MCF 10A (cell line): ENCODE measurements at places on chromosomes 3 and 15.

DNA sequence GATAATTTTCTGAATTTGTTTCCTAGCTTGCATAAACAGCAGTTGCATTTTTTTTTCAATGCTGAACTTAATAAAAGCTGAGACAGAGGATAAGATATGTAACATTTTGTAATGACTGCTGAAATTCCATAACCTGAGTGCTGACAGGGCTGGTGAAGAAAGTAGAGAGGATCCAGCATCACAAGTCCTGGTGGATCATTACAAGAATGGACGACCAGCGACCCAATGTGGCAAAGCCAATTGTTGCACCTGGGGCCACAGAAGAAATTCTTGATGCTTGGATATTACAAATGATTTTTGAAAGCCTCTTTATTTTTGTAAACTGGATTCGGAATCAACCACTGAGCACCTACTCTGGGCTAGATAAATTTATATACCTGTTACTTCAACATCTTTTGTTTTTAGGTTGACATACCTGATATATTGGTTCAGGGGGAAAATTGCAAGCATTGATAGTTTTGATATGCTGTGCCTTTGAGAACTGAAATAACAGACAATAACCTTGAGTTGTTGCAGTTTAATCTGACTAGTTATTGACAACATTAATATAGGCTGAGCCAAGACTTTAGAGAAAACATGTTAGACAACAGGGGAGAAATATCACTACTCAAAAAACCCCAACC lies 3.9 kb upstream of the ACTL6A start:
- DNase-seq = peak; percentile 76

GRCh38 chr15:23853286-23853685 lies 166.2 kb upstream of the NDN start:
- DNase-seq = no peak

- DNase-seq = peak; percentile 75
Measured at GRCh38 chr3:125128861-125129501, 73.2 kb upstream of the HEG1 start.

- DNase-seq = no peak
Measured at GRCh38 chr3:178341636-178342035, 194.6 kb upstream of the KCNMB2 start.

DNA sequence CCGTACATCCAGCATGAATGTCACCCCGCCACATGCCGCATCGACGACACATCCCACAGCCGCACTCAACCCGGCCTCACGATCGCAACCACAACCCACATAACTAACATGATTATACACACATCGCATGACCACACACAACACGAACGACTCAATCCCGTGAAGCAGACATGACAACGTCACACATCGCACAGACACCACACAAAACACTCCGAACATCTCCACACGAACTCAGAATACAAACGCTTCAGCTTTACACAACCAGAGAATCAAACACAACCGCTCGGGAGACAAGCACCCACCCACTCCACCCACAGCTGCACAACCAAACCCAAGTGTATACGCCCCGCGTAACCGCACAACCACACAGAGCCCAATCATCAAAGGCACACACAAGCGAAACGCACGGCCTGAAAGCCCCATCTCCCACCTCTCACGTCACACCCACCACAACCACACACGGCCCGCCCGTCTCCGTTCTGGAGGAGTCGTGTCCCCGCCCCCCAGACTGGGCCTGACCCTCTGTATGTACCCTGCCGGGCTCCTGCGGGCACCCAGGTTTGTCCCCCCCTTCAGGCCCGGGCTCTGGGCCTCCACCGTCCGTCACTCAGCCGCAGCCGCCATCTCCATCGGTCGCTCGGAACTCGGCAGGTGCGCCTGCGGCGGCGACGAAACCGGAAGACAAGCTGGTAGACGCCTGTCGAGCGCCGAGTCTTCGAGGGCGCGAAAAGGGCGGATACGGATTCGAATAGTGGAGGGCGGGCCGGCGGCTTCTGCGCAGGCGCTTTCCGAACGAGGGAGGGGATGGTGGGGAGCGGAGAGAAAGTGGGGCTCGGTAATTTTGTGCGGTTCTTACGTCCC lies at the start of gene RBSN:
Gene RBSN, minus strand, starts transcription at position 646 of the 861 bp plus-strand sequence. CDS start 3,028 bp downstream, outside the sequence.
- DNase-seq = peak; percentile 94

DNA sequence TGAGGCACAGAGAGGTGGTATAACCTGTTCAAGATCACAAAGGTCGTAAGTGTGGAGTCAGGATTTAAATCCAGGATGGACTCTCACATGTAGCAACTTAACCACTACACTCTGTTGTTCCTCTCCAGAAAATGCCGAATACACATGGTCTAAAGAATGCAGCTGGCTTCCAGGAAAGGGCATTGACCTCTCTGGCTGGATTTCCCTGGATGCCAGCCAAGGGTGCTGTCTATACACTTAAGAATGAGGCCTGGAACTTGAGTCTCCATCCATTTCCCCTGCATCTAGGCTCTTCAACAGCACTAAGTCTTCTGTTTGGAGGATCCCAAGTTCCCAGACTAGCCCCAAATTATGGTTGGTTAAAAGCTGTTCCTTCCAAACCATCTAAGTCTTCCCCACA lies 60.5 kb downstream of the CERS3 start:
- peak; percentile 57 for DNase-seq

- DNase-seq = no peak
Measured at GRCh38 chr3:100087198-100087597, 27.1 kb downstream of the FILIP1L start.

DNA sequence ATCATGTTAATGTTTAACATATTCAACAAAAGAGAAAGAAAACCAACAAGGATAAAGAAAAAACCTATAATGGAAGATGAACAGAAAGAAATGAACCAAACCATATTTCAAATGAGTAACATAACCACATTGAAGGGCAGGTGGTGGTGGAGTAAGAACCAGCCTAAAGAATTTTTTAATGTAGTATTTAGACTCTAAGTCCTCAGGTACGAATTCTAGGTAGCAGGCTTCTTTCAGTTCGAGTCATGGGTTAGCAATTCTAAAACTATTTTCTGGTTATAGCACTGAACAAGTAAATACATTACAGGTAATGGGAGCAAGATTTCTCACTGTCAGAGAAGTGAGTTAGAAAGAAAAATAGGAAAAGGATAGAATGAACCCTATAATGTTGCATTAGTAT lies 24.4 kb downstream of the DCBLD2 start:
- DNase-seq = no peak

DNA sequence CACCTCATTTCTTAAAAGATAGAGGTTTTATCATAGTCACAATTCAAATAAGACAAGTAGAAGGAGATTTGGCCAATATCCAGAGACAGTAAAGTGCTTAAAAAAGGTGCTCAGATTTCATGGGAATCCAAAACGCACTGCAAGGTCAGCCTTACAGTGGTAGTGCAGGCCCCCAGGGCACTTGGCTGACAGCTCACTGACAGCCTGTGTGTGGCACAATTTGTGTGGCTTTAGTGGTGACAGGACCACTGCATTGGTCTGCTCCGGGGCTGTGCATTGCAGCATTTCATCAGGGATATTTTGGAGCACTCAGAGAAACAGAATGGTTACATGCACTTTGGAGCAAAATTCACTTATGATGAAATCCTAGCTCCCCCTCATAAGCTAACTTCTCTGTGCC lies 544.3 kb downstream of the NTRK3 start:
- DNase-seq = no peak

GRCh38 chr3:16506884-16507577 lies 6.5 kb downstream of the RFTN1 start:
- DNase-seq = no peak

DNA sequence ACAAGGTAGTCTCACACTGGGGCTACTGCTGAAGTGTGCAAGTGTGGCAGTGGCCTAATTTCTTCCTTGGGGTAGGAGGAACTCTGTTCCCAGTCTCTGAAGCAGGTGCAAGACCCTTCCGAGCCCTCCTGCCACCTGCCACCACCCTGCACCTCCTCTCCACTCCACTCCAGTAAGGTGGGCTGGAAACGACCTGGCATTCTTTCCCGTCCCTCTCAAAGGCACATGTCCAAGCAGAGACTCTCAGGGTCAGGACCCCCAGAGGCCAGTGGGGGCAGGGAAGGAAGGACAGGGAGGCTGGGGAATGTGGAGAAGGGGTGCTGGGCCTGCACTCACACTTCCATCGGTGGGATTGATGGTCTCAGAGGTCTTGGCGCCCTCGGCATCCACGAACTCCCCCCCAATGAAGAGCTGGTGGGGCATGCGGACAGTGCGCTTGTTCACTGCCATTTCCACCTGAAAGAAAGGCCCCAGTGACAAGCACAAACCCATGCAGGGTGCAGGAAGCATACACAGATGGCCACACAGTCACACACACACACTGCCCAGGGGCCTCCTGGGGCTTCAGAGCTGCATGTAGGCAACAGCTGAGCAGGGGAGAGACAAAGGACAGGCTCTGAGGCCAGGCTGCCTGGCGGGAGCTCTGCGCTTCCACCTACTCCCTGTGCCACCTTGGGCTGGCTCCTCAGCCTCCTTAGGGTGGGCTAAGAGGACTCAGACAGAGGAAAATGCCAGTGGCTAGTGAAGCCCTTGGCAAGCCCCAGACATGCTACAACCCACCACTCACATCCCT lies 43.8 kb downstream of the ALDH1L1 start:
- DNase-seq = no peak

GRCh38 chr15:55993804-55994560 lies 570 bp upstream of the NEDD4 start:
- DNase-seq = peak; percentile 57

DNA sequence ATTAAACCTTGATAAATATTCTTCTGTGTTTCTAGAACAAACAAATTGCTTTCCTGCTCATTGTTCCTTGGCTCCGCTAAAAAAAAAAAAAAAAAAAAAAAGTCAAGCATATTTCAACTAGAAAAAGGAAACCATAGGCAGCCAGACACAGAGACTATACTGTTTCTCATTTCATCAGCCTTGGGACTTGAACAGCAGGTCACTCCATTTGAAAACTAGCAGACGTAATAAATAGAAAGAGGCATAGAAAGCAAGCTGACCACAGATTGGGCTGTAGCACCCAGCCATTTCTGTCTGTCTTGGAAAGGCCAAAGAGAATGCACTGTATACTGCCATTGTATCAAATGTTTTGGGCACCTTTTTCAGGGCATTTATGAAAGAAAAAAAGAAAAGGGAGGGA lies 697.1 kb downstream of the NLGN1 start:
- DNase-seq = no peak

- DNase-seq = no peak
Measured at GRCh38 chr3:101170806-101171558, 149.4 kb downstream of the IMPG2 start.

GRCh38 chr15:94815914-94816313 lies 584.6 kb downstream of the MCTP2 start:
- no peak for DNase-seq

DNA sequence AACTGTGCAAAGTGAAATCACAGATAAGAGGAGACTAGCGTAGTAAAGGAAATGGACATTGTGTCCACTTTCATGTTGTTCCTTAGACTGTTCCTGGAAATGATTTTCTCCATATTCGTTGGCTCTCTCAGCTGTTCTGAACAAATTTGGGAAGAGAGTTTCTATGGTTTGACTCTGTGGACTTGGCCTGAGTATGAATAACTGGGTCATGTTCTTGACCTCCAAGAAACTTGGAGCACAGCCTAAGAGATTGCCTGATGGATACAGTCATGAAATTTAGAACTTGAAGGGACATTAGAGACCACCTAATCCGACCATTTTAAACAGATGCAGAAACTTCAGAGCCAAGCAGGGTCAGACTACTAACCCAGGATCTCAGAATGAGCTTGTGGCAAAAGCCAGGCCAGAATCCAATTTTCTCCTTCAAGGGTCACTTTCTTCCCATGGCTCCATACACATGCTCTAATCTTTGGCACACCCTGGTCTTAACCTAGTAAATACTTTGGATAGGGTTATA lies 430.4 kb downstream of the RBMS3 start:
- no peak for DNase-seq

GRCh38 chr3:1037631-1038030 lies 55.2 kb upstream of the CNTN6 start:
- no peak for DNase-seq

GRCh38 chr15:31069360-31070000 lies 32.0 kb downstream of the TRPM1 start:
- DNase-seq = no peak

DNA sequence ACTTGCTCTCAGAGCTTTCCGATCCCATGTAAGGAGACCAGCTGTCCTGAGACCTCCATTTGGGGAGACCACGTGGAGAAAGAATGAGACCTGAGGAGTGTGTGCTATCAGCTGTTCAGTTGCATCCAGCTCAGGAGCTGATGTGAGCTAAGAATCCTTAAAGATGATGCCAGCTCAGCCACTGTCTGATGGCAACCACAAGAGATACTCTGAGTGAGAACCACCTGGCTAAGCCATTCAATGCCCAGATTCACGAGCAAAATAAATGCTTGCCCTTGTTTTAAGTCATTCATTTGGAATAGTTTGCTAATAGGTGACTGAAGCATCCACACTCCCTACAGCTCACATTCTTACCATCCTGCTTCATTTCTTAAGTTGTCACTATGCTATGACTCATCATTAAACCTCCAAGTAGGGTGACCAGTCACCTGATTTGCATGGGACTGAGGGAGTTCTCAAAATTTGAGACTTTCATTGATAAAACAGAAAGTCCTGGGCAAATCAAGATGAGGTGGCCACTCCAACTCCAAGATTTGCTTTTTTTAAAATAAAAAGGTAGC lies 56.4 kb downstream of the SPTSSB start:
- DNase-seq = no peak

- DNase-seq = no peak
Measured at GRCh38 chr3:51401735-51402134, 10.7 kb downstream of the RBM15B start.

GRCh38 chr3:12433823-12434222 lies 50.5 kb upstream of the TSEN2 start:
- DNase-seq = no peak

DNA sequence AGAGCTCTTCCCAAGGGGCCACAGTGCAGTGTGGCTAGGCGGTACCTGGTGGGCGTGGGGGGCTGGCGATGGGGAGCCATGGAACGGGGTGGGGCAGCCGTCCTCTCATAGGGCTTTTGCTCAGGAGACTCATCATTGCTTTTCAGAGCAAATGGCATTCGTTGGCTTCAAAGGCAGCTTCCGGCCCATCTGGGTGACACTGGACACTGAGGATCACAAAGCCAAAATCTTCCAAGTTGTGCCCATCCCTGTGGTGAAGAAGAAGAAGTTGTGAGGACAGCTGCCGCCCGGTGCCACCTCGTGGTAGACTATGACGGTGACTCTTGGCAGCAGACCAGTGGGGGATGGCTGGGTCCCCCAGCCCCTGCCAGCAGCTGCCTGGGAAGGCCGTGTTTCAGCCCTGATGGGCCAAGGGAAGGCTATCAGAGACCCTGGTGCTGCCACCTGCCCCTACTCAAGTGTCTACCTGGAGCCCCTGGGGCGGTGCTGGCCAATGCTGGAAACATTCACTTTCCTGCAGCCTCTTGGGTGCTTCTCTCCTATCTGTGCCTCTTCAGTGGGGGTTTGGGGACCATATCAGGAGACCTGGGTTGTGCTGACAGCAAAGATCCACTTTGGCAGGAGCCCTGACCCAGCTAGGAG lies 40.8 kb downstream of the MESD start:
- no peak for DNase-seq

- no peak for DNase-seq
Measured at GRCh38 chr3:155491696-155492095, 198.2 kb upstream of the STRIT1 start.

DNA sequence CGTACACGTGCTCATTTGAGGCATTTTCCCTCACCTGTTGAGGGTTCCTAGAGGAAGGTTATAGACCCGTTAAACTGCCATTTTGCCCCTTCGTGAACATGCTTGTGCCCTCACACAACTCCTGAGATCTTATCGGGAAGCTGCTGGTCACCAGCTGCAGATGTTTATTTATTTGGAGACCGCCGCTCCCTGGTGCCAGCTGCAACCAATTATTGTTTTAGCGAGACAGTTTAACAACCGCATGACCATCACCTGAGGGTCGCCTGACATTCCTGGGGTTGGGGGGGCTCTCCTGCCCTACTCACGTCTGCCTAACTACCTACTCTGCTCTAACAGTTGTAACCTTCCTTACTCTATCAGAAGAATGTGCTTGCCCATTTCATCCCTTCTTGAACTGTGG lies 292.5 kb downstream of the MCTP2 start:
- DNase-seq = no peak
